ENCODE measurements at places on chromosomes 6 and 20.

DNA sequence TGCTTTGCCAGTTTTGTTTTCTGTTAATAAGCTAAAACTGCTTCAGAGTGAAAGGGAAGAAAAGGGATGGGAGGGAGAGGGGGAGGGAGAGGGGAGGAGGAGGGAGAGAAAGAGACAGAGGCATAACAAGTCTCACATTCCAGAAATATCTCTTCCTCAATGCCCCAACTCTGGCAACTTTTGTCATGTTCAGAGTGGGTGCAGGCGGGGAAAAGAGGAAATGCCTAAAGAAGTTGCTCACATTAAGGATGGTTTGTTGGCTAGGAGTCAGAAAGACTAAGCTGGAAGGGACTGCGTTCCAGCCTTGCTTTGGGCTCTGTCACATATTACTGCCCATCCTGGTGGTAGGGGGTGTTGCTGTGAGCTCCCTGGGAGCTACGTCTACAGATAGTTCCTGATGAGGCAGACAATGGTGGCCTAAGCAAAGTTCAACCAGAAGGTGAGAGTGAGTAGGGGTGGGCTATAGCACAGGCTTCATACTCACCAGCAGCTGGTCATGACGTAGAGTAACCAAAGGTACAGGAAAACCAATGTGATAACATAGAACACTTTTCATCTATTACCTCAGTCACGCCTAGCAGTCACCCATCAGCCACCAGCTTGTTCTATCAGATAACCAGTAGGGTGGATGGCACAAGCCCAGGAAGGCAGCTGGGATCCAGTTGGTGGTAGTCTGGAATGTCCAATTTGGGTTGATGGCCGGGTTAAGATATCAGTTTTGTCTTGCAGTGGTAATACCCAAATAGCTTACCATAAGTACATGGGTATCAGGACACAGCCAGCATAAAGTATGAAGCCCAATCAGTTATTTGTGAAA, 2.1 kb downstream of the TSPYL4 start:
- DNase-seq, result no peak

GRCh38 chr20:37202267-37202943, 23.1 kb upstream of the MROH8 start:
- no peak for DNase-seq

- no peak for DNase-seq
Observed at GRCh38 chr20:55057779-55058415, 582.5 kb downstream of the DOK5 start.

GRCh38 chr6:21595285-21596144, 2.0 kb downstream of the SOX4 start:
- DNase-seq, result no peak

DNA sequence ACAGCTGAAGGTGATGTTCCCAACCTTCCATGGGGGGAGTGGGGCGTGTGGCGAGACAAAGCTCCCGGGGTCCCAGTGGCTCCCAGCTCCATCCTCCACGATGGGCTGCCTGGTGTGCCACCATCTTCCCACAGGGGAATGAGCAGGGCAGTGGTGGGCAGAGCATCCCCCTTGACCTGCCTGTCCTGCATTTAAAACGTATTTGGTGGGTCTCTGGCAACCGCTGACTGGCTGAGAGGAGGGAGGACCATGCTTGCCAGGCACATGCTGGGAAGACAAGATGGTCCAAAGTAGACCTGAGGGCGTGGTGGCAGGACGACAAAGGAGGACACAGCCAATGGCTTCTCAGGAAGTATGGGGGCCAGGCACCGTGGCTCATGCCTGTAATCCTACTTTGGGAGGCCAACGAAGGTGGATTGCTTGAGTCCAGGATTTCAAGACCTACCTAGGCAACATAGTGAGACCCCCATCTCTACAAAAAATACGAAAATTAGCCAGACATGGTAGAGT, 4.9 kb downstream of the TLDC2 start:
- no peak for DNase-seq

DNA sequence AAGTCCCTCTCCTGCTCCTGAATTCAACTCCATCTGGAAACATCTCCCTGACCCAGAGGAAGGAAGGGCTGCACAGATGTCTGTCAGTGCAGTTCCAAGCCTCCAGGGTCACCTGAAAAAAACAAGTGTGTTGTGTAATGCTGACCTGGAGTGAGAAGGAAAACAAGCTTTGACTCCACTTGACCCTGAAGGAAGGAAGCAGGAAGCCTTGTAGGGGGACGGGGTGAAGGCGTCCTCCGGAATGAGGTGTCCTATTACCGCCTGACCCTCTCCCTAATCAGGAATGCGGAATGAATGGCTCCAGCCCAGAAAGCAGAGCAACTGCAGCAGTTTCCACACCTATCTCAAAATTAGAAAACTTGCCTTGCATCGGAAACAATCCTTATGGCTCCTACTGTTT, 13.9 kb upstream of the ADGRF5 start:
- no peak for DNase-seq

DNA sequence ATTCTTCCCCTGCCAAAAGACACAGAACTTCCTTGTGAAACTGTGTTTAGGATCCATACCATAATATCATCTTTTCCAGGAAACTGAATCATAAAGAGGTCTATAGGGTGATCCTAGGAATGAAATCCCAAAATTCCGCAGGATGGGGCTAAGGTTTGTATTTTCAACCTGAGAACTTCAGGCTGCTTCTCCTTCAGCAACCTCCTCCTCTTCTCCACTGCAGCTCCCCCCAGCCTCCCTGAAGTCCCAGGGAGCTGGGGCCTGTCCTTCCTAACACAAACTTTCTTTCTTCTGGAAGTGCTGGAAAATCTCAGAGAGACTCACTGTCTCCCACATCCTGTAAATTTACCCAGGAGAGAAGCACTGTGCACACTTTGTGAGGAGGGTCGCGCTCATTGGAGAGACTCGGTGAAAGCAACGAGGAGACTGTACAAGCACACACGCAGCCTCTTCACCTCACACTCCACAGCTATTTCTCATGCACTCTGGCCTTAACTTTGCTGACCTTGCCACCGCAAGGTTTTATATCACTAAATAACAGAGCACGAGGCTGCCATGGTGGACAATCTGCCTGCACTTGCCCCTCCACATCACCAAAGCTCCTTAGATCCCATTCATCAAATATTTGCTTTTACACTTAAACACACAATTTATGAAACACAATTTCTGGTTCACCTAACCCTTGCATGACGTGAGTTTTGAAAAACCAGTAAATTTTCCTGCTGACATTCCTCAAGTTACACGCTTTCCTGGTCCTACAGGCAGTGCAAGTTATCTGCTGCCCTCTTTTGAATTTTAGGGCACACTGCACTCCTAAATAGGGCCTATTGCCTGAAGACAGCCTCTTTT, 14.3 kb downstream of the ID4 start:
- DNase-seq, result peak; percentile 35

DNA sequence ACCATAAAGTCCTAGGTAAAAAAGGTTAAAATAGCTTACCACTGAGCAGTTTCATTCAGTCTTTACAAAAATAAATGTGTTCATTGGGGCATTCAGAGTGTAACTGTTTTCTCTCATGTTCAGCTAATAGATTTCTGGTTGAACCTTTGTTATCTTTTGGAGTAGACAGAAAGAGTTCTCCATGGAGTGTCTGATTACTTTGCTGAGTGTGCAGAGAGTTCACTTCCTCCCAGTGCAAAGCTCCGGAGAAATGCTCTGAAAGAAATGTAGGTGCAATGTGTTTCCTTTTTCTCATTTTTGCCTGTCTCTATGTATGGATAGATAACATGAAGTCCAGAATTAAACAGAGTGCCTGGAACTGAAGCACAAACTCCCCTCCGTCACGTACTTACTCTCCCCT, 52.6 kb downstream of the JAG1 start:
- no peak for DNase-seq

GRCh38 chr20:52859156-52859876, 112.8 kb upstream of the TSHZ2 start:
- no peak for DNase-seq

- no peak for DNase-seq
Observed at GRCh38 chr6:100657678-100658330, 193.1 kb upstream of the SIM1 start.

- no peak for DNase-seq
Observed at GRCh38 chr6:26597821-26598220, 1.1 kb downstream of the ABT1 start.

GRCh38 chr20:59864726-59865125, 68.7 kb downstream of the SYCP2 start:
- no peak for DNase-seq

- DNase-seq, result no peak
Observed at GRCh38 chr20:51828762-51829161, 26.4 kb upstream of the SALL4 start.

GRCh38 chr6:27836141-27836782, 75.9 kb downstream of the OR2B2 start:
- DNase-seq, result no peak

DNA sequence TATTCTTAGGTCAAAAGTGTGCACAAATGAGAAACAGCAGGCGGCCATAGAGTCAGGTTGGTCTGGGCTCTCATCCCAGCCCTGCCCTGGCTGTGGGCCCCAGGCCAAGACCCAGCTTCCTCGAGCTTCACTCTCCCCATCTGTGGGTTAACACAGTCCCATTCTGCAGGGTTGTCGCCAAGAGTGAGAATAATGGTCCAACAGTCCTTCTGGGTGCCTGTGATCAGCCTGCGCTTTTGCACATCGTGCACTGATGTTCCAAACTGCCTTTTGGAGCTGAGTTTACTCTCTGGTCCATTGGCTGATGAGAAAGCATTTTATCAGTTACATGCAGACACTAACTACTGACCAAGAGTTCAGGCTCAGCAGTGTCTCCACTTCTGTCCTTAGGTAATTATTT, 82.6 kb downstream of the INSM1 start:
- DNase-seq, result no peak

DNA sequence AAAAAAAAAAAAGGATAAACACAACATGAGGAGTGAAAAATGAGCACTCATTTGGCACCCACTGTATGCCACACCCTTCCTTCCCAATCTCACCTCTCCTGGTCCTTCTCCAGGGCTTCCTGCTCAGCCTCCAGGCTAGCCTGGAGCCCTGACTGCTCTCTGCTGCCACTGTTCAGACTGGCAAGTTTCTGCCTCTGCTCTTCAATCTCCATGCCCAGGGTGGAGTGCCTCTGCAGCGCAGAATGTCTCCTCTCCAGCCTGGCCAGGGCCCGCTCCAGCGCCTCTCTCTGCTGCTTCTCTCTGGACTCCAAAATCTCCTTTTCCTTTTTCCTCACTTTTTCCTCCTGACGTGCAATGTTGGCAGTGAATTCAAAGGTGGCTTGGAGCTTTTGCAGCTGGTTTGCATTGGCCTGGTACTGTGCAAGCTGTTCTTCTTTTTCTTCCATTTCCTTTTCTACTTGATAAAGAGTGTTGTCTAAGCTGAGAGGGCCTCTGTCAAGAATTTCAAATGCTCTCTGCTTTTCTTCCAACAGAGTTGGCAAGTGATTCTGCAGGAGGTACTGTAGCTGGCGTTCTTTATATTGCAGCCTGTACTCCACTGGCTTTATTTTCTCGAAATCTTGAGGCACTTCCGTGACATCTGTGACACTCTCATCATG, 194.4 kb downstream of the KIF16B start:
- no peak for DNase-seq

- no peak for DNase-seq
Observed at GRCh38 chr20:920311-920710, 4.2 kb upstream of the ANGPT4 start.

DNA sequence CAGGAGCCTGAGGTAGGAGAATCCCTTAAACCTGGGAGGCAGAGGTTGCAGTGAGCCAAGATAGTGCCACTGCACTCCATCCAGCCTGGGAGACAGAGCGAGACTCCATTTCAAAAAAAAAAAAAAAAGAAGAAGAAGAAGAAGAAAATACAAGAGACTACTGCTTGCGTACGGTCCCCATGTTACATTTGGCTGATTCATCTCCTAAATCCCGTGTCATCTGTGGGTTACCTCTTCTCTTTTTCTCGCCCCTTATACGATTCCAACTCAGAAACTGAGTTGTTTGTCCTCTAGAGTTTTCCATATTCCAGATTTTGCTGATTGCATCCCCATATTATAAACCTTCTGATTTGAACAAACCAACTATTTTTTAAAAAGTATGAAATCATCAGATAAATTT, 62.4 kb upstream of the NELFCD start:
- no peak for DNase-seq

DNA sequence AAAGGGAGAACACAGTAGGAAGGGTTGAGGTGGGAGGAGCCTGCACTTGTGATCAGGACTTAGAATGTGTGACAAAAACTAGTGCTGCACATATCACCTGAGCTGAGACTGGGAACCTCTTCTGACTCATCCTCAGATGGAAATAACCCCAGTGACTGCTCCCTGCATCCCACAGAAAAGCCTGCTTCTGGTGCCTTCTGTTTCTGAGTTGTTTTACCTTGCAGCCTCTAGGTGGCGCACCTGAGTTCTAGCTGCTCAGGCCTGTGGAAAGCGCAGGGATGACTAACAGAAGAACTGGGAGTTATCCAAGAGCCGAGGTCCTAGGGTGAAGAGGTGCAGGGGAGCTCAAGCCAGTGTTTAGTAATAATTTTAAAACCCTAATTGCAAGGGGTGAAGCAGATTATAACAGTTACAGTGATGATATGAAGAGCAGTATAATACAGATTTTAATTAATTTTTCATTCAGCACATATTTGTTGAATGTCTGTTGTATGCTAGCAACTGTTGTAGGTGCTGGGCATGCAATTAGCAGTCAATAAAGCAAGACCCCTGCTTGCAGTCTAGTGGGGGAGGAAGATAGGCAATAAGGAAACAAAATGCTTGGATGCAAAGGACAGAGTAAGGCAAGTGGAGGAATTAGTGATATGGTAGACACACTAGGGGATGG, 302.5 kb downstream of the DHX35 start:
- peak; percentile 44 for DNase-seq

GRCh38 chr6:12420626-12421025, 130.5 kb downstream of the EDN1 start:
- no peak for DNase-seq

- no peak for DNase-seq
Observed at GRCh38 chr6:160121981-160122380, 366 bp downstream of the SLC22A1 start.

DNA sequence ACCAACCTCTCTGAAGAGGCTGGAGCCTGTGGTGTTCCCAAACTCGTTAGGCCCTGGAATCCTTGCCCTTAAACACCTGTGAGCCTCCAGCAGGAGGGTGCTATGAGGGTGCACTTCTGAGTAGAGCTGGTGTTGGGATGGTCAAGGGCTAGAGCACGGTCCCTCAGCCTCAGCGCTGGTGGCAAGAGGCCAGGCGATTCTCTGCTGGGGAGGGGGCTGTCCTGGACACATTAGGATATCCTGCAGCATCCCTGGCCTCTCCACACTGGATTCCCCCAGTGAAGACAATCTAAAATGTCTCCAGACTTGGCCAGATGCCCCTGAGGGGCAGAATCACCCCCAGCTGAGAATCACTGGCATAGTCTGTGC, 157.8 kb downstream of the SYCP2 start:
- no peak for DNase-seq

- DNase-seq, result no peak
Observed at GRCh38 chr6:70956191-70956450, 739 bp downstream of the B3GAT2 start.

- DNase-seq, result no peak
Observed at GRCh38 chr6:47094241-47094925, 52.3 kb upstream of the ADGRF1 start.

- DNase-seq, result peak; percentile 28
Observed at GRCh38 chr6:88166493-88167351, 575 bp upstream of the CNR1 start.

- DNase-seq, result no peak
Observed at GRCh38 chr20:10167040-10167439, 51.6 kb upstream of the SNAP25 start.
